ENCODE measurements at places on chromosomes 11 and 22.

DNA sequence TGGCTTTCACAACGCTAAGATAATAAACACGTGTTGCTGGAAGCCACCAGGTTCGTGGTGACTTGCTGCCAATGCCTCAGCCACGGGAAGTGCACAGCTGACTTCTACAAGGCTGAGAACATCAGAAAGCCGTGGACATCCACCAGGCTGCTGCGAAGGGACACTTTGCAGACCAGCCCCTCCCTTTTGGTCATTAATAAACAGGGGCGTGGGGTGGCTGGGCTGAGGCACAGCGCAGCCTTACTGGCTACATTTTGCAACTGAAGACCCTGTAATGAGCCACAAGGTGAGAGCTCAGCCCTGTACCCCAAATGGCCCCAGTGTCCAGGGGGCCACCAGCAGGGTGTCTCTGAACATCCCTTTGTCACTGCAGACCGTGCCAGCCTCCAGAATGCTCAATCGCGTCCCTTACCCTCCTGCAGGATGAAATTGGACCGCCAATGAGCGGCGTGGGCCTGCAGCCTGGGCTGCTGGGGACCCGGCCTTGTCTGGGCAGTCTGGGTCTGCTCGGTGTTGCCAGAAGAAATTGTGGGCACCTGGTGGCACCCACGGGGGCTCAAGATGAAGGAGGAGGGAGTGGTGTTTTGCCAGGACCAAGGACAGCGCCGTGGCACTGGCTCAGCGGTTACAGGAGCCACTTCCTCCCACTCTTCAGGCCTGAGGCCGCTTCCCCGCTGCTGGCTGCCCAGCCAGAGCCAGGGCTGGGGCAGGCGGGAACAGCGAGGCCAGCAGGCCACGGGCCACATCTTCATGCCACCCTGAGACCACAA lies 181.9 kb downstream of the CTTN start:
- no peak for DNase-seq

DNA sequence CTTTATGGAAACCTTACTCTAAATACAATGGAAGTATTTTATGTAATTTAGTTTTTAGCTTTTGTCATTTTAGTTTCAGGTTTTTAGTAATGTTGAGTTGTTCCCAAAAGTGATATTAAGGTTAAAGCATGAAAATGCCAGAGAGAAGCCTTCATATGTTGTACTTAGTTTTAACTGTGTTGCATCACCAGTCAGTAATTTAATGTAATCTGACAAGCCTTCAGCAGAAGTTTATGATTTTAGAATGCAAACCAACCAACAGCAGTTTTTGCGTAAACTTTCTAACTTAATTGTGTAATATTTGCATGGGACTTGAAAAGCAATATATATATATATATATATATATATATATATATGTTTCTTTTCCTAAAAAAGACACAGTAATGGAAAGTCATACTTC lies 110.6 kb downstream of the MSANTD4 start:
- no peak for DNase-seq

DNA sequence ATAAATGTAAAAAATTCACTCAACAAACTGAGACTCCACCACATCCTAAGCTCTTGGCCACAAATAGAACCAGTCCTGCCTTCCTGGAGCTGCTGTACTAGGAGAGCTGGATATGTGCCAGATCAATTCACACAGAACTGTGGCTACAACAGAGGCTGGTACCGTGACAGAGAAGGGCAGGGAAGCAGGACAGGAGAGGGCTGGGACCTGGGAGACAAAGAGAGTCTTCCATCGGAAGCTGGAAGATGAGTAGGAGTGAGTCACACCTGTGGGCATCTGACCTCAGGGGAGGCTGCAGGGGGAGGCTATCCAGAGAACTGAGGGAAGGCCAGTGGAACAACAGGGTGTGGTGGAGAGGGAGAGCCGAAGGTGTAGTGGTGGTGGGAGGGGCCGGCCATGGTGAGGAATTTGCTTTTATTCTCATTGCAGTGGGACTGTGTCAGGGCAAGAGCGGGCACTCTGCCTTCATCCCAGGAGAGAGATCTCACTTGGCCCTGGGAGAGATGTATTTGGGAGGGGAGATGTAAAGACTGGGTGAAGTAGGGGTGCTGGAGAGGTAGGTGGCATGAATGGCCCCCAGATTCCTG lies 1.9 kb upstream of the LTBP3 start:
- no peak for DNase-seq

DNA sequence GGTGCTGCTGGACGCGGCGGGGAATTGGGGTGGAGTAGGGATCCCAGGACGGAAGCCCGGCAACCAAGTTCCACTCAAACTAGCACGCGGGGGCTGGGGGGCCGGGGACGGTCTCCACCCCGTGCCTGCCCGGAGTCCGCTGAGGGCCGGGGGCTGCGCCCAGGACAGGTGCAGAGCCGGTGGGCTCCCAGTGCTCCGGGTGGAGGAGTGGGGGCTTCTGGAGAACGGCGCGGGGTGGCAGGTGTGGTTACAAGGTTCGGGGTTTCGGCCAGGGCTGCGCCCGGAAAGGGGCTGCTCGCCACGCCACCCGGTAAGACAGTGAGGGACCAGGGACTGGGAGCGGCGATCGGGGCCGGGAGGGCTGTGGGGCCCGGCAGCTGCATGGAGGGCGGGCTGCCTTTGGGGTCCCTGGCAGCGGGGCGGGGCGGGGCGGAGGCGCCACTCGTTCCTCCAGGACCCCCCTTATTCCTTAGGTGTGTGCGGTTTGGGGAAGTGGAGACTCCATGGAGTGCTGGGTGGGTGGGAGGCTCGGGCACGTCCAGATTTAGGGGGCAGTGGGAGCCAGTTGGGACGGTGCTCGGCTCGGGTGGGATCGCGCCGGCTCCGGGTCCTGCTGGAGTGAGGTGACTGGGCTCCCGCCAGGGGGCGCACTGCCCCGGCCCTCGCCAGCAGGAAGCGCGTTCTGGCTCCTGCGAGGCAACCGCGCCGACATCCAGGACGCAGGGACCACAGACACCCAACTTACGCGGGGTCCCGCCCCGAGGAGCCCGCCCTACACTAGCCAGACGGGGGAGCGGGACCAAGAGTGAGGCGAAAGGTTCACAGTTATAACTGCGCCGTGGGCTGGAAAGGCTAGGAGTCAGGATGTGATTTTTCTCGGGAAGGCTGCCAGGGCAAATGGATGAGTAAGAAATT lies 868 bp downstream of the TSPAN18 start:
- peak; percentile 68 for DNase-seq

DNA sequence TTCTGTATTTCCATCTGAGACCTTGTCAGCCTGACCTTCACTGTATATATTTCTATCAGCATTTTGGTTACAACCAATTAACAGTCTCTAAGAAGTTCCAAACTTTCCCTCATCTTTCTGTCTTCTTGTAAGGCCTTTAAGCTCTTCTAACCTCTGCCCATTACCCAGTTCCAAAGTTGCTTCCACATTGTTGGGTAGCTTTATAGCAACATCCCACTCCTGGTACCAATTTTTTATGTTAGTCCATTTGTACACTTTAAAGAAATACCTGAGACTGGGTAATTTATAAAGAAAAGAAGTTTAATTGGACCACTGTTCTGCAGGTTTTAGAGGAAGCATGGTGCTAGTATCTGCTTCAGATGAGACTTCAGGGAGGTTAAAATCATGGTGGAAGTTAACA lies 1979.7 kb upstream of the RAG2 start:
- no peak for DNase-seq

DNA sequence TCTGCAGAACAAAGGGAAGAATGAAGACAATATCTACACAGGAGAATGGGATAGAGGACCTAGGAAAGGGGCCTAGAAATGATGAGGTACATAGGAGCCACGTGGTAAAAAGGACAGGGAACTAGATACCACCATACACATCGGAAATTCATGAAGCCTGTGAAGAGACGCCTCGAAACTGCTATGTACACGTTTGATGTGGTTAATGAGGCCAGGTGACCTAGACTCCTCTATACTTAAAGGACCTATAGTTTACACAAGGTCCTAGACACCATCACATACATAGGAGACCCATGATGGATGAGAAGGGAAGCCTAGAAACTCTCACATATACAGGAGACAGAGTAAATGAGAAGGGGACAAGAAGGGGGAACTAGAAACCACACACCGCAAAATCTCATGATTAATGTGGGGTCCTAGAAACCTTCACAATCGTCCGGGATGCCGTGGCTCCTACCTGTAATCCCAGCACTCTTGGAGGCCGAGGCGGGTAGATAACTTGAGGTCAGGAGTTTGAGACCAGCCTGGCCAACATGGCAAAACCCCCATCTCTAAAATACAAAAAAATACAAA lies 23.8 kb downstream of the RHBDD3 start:
- DNase-seq, result no peak

DNA sequence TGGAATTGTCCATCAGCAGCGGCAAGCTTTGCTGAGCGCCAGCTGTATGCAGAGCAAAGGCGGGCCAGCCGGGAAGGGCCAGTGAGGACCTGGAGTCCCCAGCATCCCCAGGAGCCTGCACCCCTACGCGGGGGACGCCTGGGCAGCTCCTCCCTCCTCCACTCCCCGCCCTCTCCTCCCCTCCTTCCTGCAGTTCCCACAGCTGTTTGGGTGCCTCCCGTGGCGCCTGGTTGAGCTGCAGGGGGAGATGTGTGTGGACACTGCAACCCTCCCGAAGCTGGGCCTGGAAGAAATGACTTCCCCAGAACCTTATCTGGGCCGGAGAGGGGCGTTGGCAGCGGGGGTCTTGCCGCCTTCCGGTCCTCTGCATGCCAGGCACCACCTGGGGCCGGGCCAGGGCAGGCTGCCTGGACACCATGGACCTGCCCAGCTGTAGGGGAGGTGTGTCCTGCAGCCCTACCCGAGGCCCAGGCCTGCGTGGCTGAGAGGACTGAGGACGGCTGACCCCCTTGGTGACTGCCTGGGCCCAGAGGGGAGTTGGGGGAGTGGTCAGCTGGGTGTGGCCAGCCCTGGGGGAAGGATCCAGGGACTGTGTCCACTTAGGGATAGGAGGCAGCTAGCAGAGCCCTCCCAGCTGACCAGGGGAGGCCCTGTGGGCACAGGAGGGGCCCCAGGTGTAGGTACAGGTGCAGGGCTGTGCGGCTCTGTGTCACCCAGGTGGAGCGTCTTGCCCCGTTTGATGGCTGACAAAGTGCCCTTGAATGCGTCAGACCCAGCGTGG lies 16.8 kb upstream of the MUC6 start:
- DNase-seq, result no peak

- DNase-seq, result no peak
Observed at GRCh38 chr11:74925281-74925680, 23.6 kb downstream of the XRRA1 start.

DNA sequence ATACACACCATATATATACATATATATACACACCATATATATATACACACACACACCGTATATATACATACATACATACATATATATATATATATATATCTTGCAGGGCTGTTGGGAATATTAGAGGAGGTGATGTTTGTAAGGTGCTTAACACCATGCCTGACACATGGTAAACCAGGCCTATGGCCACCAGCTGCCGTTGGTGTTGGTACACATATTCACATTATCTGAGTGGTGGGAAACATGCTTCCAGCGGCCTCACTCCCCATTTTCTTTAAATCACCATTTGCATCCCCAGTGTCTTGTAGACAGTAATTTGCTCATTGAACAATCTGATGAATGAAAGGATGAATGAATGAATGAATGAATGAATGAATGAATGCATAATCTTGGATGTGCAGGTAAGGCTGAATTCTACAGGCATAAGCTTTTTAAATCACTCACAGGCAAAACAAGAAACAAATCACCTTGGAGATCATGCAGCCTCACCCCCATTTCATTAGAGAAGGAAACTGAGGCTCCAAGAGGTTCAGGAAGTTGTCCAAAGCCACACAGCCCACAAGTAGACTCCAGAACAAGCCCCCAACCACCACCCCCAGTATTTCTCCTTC lies 527.8 kb downstream of the MIAT start:
- DNase-seq, result no peak

DNA sequence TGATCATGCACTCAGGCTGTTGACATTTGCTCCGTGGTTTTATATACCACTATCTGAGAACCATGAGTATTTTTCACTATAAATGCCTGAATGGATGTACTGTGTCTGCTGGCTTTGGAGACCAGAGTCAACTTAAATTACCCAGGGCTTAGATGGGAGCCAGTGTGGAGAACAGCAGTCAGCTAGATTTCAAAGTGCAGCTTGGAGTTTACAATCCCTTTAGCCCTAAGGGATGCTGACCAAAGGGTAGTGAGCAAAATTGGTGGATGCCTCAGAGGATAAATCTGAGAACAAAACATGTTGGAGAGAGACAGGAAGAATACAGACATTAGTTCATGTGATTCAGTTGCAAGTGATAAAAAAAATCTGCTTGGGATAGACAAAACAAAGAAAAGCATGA lies 327.5 kb downstream of the C11orf87 start:
- DNase-seq, result no peak

GRCh38 chr11:47156333-47156732 lies 20.3 kb downstream of the ARFGAP2 start:
- DNase-seq, result no peak

DNA sequence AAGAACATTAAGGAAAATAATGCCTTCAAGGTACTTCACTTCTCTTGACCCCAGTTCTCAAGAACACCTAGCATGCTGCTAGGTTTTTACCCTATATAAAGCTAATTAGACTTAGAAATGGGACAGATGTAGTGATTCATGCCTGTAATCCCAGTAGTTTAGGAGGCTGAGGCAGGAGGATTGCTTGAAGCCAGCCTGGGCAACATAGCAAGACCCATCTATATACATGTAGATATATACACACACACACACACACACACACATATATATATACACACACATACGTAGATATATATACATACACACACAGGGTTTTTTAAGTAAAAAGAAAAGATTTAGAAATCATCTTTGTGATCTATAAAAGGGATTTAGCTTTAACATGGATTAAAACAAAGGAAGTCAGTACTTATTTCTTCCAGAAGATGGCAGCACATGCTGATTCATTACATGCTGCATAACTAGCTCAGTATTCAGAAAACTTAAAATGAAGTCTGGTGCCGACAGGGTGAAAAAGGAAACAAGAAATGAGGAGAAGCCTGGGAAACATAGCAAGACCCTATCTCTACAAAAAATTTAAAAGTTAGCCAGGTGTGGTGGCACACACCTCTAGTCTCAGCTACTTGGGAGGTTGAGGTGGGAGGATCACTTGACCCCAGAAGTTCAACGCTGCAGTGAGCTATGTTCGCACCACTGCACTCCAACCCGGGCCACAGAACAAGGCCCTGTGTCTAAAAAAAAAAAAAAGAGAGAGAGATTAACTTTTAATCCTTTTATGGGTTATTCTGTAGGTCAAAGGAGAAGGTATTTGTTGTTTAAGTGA lies 28.5 kb upstream of the RBX1 start:
- DNase-seq, result no peak
